ENCODE measurements at places on chromosomes 3 and 15.
A peak's percentile ranks its signal among the peaks of the same experiment; 100 is the strongest.

GRCh38 chr3:55571913-55572312 is 84.8 kb upstream of the WNT5A start:
- no peak for DNase-seq

GRCh38 chr3:114741066-114741465 is 406.0 kb downstream of the ZBTB20 start:
- no peak for DNase-seq

DNA sequence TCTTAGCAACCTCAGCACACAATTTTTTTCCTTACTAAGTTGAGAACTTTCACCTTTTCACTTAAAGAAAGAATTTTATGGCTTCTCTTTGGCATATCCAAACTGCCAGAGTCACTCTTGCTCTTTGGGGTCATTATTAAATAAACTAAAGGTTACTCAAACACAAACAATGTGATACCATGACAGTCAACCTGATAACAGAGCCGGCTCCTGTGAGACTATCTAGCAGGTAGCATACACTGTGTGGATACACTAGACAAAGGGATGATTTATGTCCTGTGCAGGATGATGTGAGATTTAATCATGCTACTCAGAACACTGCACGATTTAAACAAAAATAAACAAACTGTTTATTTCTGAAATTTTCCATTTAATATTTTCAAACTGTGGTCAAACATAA is 35.6 kb downstream of the LRRFIP2 start:
- DNase-seq = no peak

- DNase-seq = no peak
These were observed 17.7 kb downstream of the PRR23E start for GRCh38 chr3:127210654-127210943.

GRCh38 chr3:161273589-161274218 is 52.6 kb downstream of the NMD3 start:
- DNase-seq = peak; percentile 14

GRCh38 chr15:81643771-81644170 is 269.8 kb upstream of the TMC3 start:
- DNase-seq = no peak

DNA sequence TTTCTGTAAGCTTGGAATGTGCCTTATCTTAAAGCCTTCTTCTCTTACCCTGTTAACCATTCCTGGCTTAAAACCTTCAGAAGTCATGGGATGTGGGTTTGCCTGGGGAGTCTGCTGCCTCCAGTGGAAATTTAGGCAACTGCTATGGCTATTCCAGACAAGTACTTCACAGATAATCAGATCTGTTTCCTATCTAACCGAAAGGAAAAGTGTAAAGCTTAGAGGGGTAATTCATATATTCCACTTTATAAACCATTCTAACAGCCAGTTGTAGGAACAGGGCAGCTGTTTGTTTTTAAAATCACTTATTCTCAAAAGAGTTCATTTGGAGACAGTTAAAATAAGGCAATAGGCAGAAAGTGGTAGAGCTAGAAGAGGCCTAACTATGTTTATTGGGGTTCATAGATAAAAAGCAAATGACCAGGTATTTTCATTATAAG is 219.9 kb downstream of the TCF12 start:
- no peak for DNase-seq

GRCh38 chr15:59335207-59335786 is 37.4 kb downstream of the MYO1E start:
- no peak for DNase-seq

DNA sequence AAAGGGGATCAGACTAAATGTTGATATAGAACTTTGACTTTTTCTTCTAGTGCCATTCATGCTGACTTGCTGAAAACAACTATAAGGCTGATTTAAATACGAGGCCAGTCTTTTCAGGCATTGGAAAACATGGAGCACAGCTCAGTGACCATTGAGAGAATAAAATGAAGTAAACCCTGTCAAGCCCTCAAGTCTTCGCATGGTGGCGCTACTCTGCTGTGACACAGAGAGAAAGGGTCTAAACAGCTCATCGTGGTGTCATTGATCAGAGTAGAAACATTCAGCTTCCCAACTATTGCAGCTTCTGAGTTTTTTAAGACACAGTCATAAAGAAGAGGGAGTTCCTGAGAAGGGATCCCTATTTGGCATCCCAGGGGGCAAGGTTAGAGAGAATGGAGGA is 716.2 kb downstream of the DIPK2A start:
- no peak for DNase-seq

GRCh38 chr3:15805756-15806266 is 8.0 kb upstream of the ANKRD28 start:
- no peak for DNase-seq

DNA sequence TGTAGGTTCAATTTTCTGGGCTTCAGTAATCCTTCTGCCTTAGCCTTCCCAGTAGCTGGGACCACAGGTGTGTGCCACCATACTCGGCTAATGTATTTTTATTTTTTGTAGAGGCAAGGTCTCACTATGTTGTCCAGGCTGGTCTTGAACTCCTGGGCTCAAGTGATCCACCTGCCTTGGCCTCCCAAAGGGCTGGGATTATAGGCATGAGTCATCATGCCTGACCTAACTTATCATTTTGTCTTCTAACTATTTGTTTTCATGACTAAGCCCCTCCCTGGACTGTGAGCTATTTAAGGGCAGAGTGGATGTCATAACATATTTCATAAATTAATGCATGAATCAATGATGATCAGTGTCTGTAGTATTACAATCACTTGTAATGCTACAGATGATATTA is 56.1 kb upstream of the PIAS1 start:
- DNase-seq = no peak

DNA sequence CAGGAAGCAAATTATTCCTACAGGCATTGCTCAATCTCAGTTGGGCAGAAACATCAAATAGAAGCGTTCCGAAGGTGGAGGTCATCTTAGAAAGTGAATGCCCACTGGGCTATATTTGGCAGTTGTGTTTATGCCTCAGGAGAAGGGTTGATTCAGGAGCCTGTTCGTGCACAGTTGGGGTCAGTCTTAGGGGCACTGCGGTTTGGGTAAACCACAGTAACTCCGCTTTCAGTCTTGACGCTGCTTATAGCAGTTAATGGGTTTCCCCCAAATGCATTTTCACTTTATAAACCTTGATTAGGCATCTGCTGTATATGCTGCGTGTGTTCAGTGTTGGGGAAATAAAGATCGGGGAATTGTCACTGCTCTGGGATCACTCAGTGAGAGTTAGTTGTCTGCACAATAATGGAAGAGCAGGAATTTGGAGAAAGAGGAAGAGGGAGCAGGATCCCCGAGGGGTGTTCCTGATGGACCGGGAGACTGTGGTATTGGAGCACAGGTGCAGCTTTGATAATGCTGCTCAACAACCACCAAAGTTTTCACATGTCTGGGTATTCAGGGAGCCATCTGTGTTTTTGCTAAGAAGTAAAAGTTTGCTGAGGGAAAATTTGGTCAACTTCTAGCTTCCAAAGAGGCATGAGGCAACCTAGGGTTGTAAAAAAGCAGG is 124.3 kb upstream of the EIF1B start:
- no peak for DNase-seq

GRCh38 chr3:189320511-189320910 is 148.7 kb downstream of the TPRG1 start:
- no peak for DNase-seq

DNA sequence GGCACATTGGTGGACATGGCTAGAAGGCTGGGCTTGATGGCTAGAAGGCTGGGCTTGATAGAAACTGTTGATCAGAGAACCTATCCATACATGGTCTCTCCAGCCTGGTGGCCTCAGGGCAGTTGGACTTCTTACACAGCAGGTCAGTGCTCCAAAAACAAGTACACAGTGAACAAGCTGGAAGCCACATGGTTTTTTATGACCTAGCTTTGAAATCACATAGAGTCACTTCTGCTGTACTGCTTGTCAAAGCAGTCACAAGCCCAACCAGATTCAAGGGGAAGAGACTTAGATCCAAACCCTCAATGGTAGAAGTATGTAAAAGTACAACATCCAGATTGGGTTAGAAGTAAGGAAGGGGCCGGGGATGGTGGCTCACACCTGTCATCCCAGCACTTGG is 89.4 kb upstream of the HES1 start:
- no peak for DNase-seq

DNA sequence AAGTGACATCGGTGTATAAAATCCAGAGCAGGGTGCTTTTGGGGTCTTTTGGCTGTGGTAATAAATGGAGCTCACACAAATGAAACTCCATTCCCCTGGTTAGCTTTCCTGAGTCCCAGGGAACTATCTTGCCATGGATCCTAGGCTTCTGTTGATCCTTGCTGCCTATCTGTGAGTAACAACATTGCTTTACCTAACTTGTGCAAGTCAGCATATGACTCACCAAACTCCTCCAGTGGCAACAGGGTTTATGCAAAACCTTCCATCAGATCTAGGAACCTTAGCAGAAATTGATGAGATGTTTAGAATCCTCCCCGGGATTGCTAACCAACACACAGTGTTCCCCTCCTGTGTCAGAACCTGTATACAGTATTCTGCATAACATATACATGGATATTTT is 105.4 kb downstream of the SCAPER start:
- no peak for DNase-seq

DNA sequence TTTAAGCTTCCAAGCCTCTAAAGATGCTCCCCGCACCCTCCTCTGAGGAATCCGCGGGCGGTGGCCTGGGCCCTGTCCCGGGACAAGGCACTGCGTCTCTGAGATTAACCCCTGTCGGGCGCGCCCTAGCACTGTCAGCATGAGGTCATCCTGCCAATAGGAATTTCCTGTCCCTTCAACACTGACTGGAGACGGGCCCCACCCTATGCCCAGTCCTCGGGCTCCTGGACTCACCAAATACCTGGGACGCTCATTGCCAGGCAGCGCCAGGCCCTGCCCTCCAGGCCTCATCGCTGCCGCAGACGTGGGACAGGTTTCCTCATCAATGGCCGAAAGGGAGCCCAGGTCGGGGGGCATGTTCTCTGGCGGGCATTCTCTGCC is 67.6 kb upstream of the SH3GL3 start:
- no peak for DNase-seq

GRCh38 chr15:33242669-33243191 is 48.2 kb upstream of the FMN1 start:
- DNase-seq = no peak

DNA sequence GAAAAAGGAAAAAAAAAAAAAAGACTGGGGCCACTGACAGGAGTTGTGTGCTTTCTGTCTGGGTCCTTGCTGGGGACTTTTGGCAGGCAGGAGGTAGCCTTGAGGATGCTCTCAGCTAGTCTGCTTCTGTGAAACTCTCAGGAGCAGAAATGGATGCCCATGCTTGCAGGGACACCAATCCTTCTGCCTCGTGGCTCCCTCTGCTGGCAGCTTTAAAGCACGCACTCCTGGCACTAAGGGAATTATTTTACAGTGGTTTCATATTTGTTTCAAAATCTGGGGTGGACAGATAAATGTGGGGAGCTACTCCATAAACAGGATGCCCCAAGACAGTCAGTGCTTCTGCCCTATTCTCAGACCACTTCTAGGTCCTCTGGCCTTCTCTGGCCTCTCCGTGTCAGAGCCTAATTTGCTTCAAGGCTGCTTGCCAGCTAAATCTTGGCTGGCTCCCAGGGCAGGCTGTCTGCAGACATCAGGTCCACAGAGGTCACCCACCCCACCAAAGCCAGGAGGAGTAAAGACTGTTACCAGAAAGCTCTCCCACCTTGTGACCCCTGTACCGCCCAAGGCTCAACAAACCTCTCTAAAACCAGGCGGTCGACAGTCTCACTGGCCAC is 17.1 kb downstream of the TRAIP start:
- peak; percentile 80 for DNase-seq

- no peak for DNase-seq
These were observed 17.9 kb upstream of the HDAC11 start for GRCh38 chr3:13462125-13462629.

DNA sequence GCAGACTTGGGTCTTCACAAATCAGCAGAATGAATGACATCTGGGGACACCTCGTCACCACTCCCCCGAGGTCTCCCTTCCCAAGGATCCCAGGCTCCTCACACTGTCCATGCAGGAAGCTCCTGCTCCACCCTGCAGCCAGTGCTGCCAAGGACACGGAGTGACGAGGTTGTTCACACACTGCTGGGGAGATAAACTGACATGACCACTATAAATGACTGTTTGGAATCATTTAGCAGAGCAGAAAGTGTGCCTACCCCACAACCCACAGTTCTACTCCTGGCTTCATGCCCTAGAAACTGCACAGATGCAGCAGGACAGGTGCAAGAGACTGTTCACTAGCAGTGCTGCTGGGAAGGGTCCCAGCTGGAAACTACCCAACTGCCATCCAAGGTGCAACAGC is 19.7 kb upstream of the PRSS50 start:
- no peak for DNase-seq

DNA sequence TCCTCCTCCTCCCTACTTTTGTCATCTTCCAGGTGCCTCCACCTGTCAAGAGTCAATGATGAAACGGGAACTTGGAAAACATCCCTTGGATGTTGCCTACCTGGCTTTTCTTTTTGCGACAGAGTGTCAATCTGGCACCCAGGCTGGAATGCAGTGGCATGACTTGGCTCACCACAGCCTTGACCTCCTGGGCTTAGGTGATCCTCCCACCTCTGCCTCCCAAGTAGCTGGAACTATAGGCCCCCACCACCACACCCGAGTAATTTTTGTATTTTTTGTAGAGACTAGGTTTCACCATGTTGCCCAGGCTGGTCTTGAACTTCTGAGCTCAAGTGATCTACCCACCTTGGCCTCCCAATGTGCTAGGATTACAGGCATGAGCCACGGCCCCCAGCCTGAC is 42.8 kb downstream of the GPR160 start:
- DNase-seq = no peak

DNA sequence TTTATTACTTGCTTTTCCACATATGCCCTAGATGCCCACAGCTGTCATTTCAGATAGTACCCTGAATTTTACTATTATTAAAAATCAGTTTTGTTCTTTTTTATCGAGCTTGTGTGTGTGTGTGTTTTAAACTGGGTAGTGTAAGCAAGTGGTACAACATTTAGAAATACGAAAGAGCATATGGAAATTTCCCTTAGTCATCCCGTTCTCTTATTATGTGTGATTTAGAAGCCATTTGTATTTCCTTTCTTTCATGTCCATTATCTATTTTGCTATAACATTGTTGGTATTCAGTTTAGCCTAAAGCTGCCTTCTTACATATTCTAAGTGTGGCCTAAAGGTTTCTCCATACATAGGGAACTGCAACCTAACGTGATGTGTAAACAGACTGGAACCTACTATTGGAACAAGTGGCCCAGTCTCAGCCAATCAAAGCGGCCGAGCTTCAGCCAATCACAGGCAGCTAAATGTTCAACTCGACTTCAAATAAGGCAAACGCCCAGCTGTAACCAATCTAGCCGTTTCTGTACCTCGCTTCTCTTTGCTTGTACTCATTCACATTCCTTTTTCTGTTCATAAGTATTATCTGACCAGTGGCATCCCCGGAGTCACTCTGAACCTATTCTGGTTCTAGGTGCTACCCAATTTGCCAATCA is 14.7 kb upstream of the SYN2 start:
- DNase-seq = no peak

DNA sequence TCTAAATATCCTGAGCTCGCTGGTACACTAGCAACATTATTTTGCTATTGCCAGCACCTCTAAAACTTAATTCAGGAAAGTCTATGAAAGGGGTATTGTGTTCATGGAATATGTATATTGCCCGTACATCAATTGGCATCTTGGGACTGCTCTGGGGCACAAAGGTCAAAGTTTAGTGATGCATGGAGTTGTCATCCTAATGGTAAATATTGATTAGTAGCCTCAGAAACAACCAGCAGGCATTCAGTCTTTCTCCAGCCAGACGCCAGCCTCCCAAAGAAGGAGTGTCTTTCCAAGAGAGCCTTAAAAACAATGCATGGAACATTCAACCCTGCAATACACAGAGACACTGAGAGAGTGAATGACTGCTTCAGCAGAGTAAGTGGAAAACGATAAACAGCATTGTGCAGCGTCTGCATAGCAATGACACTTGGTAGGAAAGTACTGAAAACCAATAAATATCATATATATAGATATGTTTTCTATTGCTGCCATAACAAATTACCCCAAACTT is 377.3 kb downstream of the SHQ1 start:
- no peak for DNase-seq
